ENCODE measurements at places on chromosomes 1 and 21.

- DNase-seq, result no peak
Observed at GRCh38 chr1:38990386-38990737, 714 bp upstream of the AKIRIN1 start.

GRCh38 chr1:181033128-181033798 lies 520 bp upstream of the MR1 start:
- DNase-seq, result peak; percentile 43

- DNase-seq, result no peak
Observed at GRCh38 chr1:4219111-4219510, 319.0 kb upstream of the C1orf174 start.

- peak; percentile 22 for DNase-seq
Observed at GRCh38 chr1:27872059-27872801, at the start of gene THEMIS2. TSS of gene THEMIS2 (plus strand) at chr1:27872544. CDS start at chr1:27872572, 28 bp downstream.

GRCh38 chr1:43415901-43416300 lies 26.2 kb downstream of the SZT2 start:
- no peak for DNase-seq

DNA sequence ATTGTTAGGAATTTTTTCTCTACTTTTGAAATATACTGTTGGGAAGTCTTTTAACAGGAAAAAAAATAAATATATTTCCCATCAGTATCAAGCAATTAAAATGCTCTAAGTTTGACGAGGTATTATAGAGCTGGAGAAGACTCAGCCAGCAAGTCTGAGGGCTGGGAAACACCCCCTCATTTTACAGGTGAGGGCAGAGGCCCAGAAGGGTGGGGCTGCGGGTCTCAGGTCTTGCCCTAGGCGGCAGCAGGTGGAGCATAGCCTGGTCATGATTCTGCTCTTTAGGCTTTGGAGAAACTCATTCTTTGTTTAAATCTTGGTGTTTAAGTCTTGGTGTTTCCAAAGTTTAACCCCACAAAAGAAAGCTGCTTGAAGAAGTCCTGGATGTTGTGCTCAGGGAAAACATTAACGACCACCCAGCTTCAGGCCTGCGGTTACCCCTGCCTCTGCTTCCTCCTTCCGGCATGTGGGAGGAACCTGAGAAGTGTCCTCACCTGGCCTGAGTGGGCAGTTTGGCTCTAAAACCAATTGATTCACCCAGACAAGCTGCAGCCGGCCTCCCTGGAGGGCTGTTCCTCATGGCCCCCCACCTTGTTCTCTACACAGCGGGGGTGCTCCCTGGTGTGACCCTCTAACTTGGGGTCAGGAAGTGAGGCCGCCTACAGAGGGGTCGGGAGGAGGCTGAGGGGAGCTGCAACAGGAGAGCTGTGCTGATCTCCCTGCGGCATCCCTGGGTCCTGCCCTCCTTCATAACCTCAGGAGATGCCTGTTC lies 41.7 kb downstream of the OLFML2B start:
- no peak for DNase-seq

- no peak for DNase-seq
Observed at GRCh38 chr1:50829014-50829958, 130.8 kb downstream of the FAF1 start.

- no peak for DNase-seq
Observed at GRCh38 chr1:92964998-92965397, 3.7 kb upstream of the DIPK1A start.
